ENCODE measurements at places on chromosomes 12 and 14. TPM values are rescaled to one million over a fixed set of nuclear protein-coding genes. Genes with fewer than 3 reads are reported as not detected.
A peak's percentile ranks its signal among the peaks of the same experiment; 100 is the strongest.

DNA sequence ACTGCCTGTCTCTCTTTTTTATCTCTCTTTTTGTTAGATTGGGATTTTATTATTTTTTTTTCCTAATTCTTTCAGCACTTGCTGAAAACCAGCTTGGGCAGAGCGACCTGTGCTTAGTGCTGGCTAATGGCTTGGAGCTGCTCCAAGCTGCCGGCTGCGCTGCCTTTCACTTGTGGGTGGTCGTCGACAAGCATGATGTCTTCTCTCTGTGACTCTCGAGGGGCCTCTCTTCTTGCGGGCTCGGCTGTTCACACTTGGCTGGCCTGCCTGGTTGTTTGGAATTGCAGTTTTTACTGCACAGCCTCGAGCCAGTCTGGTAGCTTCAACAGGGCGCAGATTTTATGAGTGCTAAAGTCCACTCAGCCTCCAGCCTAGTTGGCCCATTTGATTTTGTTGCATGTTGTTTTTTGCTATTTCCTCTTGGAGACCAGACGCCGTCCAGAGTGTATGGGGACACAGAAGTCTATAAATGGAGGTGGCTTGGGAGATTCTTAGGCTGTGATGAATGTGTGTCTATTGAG, 18.6 kb downstream of the TPCN1 start:
- DNase-seq = peak; percentile 28

- no peak for DNase-seq
Measured at GRCh38 chr12:98808243-98808875, 163.3 kb downstream of the APAF1 start.

DNA sequence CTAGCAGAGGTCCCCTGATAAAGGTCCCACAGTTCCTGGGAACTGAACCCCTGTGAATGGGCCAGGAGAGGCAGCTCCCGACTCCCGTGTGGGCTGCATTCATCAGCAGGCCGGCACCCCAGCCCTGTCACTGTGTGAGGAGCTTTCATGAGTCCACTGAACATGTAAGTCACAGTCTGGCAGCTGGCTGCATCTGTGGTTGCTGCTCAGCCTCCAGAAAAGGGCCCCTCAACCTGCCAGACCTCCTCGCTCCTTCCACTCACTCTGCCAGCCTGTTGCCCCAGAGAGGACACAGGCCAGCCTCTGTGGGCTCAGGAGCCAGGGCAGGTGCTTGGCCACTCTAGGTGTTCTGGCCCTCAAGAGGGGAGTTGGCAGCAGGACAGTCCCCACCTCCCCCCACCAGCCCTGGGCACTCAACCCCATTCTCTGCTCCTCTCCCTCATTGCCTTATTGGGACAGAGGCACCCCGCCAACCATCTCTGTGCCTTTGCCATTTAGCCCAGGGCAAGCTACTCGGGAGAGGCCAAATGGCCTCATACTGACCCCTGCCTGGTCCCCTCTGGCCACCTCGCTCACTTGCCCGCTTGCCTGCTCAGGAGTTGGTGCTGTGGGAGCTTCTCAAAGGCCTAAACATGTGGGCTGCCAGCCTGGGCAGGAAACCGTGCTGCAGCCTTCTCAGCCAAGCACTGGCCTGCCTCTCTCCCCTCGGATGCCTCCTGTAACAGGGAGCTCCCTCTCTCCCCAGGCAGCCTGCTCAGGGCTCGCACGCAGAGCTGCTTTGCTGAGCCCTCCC, 1.9 kb downstream of the RTL1 start:
- no peak for DNase-seq

KLRC1 gene
- total RNA-seq = 1.3 TPM

FICD gene
- total RNA-seq = 13.2 TPM

GRCh38 chr14:70009961-70010360, 130.7 kb downstream of the SMOC1 start:
- DNase-seq = no peak

KRT82 gene
- total RNA-seq = not detected

SLC6A12 gene
- total RNA-seq = 3.4 TPM

TIMELESS gene
- total RNA-seq = 22.1 TPM

CCDC184 gene
- total RNA-seq = 0.73 TPM

DNA sequence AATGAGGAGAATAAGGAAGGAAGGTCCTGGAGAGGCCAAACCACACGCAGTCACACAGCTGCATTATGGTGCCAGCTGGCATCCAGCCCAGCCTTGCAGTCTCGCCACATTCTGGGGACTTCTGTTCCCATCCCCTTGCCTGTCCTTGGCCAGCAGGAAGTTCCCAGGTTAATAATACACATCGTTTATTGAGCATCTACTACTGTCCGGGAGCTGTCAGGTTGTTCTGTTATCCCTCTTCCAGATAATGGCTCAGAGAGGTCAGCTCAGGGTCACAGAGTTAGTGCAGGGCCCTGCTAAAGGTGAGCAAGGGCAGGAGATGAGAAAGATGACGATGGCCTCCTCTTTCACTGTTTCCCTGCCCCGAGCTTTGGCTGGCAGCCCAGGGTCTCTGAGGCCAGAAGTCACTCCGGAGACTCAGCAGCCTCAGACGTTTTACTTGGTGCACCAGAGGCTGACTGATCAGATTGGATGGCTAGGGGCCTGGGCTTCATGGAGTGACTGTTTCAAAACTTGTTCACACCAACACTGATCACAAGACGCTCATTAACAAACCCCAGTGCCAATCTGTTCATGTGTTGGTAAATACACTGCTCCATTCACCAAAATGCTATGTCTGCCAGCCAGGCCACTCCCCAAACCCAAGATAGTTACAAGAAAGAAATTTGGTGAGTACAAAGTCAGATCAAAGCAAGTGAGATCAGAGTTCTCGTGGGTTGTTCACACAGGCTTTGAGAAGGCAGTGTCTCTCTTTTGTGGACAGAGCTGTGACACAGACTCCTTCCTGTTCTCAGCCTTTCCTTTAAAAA, 79.2 kb downstream of the B4GALNT3 start:
- peak; percentile 17 for DNase-seq

- DNase-seq = no peak
Measured at GRCh38 chr12:11650286-11651281, 1.1 kb downstream of the ETV6 start.

LMO3 gene
- total RNA-seq = 228 TPM

DNA sequence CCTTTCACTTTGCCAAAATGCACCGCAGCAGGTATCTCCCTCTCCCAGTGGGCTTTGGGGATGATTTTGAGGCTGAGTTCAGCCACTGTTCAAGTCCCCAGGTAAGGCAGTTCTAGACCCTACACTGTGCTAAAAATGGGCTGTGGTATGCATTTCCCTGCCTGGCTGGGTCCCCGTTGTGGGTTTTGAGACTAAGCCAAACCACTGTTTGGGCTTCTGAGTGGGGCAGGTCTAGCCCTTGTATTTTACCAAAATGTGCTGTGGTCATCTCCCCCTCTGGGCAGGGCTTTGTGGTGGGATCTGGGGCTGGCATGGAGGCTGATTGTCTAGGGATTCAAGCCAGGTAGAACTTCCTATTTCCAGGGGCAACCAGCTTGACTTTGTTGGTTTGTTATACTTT, 13.6 kb upstream of the OR4Q3 start:
- DNase-seq = no peak

STXBP6 gene
- total RNA-seq = 19.9 TPM

GRCh38 chr12:57332646-57333312, 81.8 kb upstream of the STAC3 start:
- DNase-seq = no peak

DNA sequence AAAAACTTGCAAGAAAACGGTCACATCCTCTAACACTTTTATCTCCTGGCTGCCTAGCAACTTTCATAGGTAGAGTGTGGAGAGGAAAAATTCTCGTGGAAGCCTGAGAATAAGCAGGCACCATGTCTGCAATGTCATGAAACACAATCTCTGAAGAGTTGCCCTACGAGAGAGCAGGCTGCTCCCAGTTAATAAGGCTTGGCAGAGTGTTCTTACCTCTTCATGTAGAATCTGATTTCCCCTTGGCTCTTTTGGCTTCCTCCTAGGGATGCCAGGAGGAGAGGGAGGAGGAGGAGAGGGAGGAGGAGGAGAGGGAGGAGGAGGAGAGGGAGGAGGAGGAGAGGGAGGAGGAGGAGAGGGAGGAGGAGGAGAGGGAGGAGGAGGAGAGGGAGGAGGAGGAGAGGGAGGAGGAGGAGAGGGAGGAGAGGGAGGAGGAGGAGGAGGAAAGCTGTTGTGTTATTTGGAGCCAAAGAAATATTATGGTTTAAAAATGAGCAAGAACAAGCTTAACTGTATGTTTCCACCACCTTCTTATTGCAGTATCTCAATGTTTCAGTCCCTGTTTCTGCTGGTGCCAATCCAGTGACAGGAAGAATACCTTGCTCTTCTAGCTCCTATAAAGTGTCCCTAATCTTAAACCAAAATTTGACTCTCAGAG, 52.9 kb downstream of the EGLN3 start:
- DNase-seq = no peak

C12orf54 gene
- total RNA-seq = not detected

DNA sequence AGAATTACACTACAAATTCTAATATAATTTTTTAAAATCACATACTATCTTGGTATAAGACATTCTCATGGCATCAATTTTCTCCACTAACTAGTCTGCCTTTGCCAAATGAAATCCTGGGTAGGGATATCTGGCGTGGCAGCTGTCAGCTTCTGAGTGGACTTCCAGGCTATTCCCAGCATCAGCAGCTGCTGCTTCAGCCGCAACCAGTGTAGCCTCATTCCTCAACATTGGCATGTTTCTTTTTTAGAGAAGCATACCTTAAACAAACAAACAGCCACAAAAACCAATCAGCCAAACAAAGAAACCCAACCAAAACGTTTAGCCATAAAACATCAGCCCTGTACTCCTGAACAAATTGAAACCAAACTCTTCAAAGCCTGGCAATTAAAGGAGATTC, 235.8 kb downstream of the SSPN start:
- DNase-seq = no peak

UNC119B gene
- total RNA-seq = 23.3 TPM

DNA sequence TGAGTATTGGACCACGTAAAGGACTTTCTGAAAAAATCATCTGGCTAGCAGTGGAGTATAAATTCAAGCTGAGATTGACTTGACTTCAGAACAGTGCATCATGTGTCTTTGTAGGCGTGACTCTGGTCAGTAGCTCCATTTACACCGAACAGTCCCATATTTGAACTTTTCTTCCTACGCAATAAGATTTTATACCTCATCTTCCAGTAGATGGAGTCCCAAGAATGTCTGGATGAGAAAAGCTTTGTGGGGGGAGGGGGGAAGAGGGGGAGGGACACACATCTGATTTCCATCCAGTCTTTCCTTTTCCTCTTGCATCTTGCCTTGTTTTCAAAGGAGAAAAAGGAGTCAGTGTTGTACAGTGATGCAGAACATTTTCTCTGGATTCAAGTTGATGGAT, 241.0 kb downstream of the EMP1 start:
- DNase-seq = no peak

GRCh38 chr14:68819260-68819691, 26.4 kb upstream of the ZFP36L1 start:
- peak; percentile 70 for DNase-seq

DNA sequence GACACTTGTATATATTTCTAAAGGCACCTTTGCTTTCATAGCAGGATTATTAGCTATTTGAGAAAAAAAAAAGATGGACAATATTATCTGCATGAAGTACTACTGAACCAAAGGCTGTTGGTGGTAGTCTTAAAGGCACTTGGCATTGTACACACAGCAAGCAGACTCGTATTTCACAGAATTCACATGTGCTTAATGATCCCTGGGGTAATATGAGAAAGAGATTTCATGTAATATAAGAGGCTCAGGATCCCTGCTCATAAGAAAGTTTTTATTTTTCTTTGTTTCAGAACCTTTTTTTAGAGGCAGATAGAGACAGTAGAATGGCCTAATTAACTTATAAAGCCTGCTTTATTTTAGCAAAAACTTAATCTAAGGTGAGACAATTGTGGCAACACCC, 59.5 kb downstream of the SYNE2 start:
- no peak for DNase-seq

- no peak for DNase-seq
Measured at GRCh38 chr12:57512665-57513064, 7.6 kb downstream of the DDIT3 start.

CD69 gene
- total RNA-seq = 4.4 TPM

SLCO1B3 gene
- not detected for total RNA-seq

DNA sequence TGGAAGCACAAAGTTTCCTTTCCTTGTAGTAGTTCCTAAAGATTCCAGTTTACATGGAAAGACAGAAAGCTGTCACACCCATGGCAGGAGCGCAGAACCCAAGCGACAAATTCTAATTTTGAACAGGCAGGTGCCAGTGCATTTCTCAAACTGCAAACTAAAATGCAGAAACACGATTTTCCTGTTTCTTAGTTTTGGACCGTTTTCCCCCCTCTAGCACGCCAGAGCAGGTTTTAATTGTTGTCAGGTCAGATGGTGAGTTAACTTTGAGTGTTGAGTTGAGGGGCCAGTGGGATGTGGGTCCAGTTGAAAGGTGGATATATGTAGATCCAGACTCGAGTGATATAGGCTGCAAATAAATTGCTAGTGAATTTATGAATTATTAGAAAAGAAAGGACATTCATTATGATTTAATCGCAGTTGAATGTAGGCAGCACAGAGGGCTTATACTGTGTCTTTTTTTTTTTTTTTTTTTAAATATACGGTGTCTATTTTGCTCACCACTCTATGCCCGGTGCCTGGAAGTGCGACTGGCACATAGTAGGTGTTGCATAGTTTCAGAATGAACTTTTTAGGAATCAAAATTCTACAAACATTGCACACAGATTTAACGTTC, 909 bp upstream of the ETFBKMT start:
- no peak for DNase-seq
